ENCODE measurements at places on chromosomes 12 and 14.

DNA sequence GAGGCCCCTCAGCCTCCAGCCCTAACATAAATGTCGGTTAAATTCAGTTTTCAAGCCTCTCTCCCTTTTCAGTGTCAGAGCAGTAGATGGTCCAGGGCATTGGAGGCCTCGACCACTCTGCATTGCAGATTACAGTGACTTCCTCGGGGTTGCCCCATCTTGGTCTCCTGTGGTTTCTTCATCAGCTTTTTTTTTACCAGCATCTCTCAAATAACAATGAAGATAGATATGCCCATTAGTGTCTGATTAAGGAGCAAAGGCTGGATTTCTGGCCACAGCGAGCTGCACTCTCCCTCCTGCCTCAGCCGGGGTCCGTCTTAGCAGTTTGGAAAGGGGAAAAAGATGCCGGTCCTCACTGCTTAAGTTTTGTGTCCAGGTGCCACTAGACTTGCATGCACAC, 49.7 kb downstream of the C14orf132 start:
- DNase-seq: no peak

DNA sequence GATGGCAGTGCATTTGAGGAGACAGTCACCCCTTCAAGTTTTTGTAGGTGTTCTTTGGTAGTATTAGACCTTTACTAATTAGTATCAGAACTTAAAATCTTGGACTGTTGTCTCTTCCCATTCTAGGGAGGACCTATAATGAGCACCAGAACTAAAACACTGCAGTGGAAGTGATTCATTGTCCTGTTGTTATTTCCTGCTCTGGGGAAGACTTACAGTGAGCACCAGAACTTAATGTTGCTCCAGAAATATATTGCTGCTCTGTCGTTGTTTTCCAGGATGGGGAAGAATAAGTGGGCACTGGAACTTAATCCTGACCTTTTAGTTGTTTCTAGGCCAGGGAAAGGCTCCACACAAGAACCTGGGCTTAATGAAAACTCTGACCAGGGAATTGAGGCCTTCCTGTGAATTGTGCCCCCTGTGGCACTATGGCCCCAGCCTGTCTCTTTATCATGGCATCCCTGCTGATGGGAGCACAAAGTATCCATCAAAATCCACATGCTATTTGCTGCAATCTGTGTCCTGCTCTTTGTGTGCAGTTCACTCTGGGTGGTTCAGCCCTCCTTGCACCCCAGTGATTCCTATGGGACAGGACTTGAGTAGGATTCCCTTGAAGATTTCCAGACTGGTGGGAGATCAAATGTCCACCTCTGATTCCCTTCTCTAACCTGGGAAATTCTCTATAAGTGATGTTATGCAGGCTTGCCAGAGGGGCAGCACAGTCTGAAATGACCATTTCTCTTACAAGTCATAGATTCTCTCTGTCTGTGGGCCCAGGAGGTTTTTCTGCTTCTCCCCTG, 175.8 kb downstream of the PAWR start:
- DNase-seq: no peak

DNA sequence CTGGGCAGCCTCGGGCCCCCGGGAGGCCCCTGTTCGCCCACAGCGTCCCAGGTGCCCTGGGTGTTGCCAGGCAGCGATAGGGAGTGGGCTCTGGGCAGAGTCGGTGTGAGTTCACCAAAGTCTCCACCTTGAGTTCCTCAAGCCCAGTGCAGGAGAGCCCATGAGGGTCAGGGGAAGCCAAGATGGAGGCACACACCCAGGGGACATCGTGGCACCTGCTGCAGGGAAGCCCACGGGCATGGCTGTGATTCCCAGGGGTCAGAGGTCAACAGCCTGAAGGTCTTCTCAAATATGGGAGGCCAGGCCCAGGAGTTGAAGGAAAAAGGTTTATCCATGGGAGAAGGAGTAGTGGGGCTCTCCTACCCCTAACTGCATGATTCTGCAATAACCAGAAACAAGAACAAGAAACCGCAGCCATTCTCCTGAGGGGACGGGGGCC, 148.8 kb downstream of the ADGRD1 start:
- no peak for DNase-seq

GRCh38 chr14:90491221-90491885, 94.5 kb downstream of the CALM1 start:
- no peak for DNase-seq

- DNase-seq: no peak
Observed at GRCh38 chr14:77120771-77121743, 20.5 kb downstream of the ZDHHC22 start.

- DNase-seq: no peak
Observed at GRCh38 chr12:57242329-57242690, 8.7 kb downstream of the STAC3 start.

DNA sequence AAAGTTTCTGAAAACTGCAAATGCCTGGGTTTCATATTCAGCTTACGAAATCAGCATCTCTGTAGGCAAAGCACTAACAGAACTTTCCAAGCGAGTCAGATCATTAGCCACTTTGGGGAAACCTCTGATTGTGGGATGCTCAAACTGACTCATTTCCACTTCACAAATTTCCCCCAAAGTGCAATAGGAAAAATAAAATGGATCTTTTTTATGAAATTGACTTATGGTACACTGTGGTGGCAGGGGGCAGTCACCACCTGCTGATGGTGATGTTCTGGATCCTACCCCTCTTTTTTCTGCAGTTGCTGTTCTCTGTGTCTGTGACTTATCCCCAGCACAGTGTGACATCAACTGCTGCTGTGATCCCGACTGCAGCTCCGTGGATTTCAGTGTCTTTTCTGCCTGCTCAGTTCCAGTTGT, 5.6 kb downstream of the TCTN1 start:
- no peak for DNase-seq

DNA sequence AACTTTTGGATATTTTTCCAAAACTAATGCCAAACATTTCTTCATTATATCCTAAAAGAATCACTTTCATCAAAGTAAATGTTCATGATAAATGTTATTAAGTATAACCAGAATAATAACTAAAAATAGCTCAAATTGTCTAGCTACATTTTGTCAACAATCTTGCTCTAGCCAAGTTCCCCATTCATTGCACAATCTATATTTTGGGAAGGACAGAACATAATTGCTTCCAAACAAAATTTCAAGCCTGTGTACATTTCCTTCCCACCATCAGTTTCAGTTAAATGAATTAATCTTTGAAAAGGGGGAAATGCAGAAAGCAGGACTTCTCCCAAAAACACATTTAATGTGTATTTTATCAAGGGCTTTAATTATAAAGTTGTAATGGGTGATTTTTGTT, 98.0 kb upstream of the PLEKHG7 start:
- DNase-seq: no peak

- DNase-seq: no peak
Observed at GRCh38 chr12:102689701-102690100, 209.3 kb upstream of the IGF1 start.

DNA sequence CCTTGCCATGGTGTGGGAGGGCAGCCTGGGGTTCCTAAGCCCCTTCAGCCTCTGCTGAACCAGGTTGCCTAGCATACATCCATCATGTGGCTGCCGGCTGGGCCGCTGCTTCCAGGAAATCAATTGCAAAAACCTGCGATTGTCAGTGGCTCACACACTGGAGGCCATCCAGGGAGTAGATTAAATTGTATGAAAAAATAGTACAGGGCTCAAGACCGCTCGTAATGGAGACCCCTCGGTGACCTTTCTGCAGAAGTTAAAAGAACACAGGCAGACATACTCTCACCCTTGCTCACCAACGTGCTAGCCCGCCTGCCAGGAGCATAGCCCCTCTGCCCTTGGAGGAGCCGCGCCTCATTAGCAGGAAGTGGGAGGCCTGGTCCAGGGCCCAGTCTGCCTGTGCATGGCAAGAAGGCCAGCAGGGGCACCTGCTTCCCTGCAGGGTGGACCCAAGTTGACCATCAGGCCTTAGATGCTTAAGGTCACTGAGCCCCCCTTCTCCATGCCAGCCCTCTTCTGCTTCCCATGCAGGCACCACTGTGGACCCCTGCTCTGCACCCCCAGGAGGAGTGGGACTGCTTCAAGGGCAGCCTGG, 31.4 kb upstream of the CIPC start:
- DNase-seq: no peak

- DNase-seq: no peak
Observed at GRCh38 chr14:36996133-36996856, 176.1 kb downstream of the SLC25A21 start.

DNA sequence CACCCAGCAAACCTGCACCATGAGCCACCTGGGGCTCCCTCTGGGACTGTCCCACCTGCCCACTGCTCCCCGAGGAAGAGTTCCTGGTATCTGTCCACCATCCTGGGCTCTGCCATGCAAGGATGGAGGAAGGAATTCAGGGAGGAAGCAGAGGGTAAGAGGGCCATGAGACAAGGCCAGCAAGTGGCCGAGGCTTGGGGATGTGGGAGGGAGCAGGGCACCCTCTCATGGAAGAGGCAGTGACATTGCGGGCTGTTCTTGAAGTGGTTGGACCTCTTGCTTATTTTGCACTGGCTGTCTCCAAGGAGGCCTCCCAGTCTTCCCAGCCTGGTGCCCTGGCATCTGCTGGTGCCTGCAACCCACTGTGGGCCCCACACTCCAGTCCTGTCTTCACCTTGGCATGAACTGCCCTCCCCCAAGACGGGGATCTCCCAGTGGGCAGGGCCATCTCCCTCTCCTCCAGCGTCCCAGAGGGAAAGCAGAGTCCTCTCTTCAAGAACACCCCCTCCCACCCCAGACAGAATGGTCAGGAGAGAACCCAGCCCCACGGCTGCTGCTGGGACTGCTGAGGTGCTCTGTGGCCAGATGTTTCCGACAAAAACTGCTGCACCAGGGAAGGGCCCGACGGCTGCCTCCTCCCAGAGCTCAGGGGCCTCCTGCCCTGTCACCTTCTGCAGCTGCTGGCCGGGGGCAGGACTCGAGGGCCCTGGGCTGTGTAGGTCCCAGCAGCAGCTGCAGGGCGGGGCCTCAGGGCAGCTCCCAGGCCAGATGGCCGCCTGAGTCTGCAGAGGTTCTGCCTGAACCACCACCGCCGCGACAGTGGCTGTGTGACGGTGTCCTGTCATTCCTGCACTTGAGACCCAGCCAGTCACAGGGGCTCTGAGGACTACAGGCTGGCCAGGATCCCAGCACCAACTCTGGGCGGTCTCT, 1.8 kb upstream of the AKT1 start:
- no peak for DNase-seq

GRCh38 chr14:44494137-44494536, 12.9 kb downstream of the FSCB start:
- no peak for DNase-seq

DNA sequence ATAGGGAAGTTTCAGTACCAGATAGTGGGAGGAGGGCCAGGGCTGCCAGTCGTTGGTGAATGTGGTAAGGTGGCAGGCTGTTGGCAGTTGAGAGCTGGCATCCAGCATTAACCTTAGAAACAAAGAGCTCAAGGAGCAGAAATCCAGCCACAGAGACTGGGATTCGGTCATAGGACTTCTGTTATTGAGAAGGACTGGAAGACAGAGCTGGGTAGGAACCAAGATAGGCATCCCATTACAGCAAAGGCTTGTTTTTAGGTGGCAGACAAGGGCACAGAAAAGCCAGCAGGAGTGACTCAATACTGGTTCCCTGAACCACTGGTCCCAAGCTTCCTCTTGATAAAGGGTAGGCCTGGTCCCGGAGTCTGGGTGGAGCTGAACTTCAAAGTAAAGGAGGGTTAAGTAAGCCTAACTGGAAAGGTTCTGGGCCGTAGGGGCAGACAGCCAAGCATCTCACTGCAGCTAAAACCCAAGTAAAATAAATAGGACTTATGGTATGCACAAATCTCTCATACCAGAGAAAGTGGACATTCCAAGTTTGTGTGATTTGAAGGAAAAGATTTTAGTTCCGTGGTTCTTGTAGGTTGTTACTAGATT, 147.9 kb downstream of the ETV6 start:
- no peak for DNase-seq

GRCh38 chr14:32530800-32531199, 201.7 kb downstream of the AKAP6 start:
- no peak for DNase-seq

DNA sequence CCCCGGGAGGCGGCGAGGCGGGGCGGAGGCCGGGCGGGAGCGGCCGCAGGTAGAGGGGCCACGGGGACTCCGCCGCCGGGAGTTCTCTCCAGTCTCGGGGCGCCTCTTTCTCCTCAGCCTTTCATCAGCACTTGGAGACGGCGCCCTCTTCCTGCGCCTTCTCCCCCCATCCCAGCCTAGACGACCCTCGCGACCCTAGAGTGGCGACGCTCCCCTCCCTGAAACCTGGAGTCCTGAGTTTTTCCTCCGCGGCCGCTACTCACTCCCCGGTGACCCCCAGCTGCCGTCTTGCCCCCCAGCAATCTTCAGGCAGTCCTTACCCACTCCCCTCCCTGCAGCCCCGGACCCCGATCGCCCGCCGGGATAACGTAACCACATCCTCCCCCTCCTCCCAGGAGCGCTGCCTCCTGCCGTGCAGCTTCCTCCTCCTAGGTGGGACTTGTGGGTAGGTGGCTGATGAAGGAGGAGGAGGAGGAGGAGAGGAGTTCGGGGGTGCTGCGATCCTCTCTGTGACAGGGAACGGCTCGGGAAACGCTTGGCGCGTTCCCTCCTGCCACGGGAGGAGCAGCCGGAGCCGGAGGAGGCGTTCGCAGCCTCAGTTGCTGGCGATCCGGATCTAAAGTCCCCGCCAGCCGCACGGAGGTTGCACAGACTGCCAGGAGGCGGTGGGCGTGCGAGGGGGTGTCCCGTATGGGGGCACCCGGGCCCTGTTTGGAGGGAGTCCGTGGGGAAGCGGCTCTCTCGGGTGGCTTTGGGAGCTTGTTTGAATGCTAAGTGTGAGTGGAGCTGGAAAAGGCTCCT, 891 bp downstream of the PLEKHA5 start:
- DNase-seq: no peak

DNA sequence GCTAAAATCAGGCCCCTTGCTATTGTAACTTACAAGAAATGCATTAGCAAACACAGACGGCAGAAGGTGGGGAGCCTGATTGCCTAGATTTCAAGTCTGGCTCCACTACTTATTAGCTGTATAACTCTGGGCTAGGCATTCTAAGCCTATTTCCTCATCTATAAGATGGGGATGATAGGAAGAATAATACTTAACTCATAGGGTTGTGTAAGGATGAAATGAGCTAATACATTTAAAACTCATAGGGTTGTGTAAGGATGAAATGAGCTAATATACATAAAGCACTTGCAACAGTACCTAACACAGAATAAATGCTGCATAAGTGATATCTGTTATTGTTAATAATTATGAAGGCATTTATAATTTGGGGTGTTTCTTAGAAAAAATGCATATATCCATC, 60.1 kb upstream of the DIO2 start:
- no peak for DNase-seq

GRCh38 chr12:17215759-17216570, 610.0 kb upstream of the LMO3 start:
- DNase-seq: no peak
